ENCODE measurements at places on chromosomes 11 and 22.

DNA sequence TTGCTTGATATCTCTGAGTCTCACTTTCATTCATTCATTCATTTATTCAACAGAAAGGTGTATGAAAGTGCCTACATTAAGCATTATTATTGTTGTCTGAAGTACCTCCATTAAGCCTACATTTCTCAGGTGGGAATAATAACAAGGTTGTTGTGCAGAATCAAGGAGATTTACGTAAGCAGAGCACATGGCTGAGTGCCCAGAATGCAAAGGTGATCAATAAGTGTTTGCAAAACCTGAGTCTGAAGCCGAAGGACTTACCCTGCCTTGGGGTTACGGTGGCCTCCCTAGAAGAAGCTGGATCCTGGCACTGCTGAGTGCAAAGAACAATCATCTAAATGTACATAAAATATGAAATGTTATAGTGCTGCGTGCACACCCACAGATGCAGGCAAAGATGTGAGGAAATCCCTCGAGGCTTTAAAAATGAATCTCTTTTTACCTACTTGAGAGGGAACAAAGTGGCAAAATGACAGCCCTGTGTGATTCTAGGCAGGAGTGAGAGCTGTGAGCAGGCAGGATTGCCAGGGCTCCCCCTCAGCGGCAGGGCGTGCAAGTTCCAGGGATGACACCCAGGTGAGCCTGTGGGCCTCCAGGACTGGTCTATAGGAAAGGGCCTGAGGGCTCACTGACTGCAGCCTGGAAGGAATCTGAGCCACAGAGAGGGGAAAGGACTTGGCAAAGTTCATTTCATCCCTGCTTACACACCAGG lies 133.1 kb upstream of the TBCEL start:
- DNase-seq, result no peak

GRCh38 chr22:17970201-17970708 lies 54.1 kb downstream of the MICAL3 start:
- no peak for DNase-seq

- no peak for DNase-seq
These were observed 67.8 kb downstream of the GGTLC2 start for GRCh38 chr22:22712092-22712658.

DNA sequence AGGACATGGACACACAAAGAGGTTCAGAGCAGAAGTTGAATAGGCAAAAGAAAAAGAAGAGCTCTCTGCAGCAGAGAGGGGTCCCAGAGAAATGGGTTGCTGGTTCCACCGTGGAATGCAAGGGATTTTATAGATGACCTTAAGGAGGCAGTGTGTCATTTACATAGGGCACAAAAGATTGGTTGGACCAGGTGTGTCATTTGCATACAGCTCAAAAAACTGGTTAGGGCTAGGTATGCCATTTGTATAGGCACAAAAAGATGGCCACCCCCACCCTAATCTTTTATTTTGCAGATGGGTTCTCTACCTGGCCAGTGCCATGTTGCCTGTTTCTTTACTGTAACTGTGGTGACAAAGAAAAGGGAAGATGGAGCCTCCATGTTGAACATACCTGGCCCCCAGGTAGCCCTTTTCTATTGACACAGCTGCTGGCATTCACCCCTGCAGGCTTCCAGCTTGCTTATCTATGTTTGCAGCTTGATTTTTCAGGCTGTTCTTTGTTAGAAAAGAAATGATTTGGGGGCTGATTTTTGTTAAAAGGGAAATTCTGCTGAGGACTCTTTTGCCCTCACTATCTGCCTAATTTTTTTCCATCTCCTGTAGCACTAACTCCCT lies 3.1 kb upstream of the CAVIN3 start:
- DNase-seq, result no peak

DNA sequence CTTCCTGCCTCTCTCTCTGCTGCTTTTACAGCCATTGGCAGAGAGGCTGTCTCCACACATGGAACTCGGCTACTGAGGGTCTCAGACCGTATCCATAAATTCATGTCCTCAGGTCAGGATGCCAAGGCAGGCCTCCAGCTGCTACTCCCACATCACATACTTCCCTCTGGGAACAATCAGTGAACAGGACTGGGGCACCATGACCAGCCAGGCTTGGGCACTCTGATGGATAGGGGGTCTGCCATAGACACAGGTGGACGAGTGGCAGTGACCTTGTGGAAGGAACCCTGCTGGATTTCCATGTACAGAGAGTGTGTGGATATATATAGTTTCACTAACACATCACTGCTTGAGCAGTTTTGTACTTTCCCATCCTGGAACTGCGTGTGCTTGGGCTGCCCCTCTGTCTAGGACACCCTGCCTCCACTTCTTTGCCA lies 97.7 kb upstream of the PARVA start:
- no peak for DNase-seq

GRCh38 chr22:27581688-27582087 lies 219.9 kb downstream of the MN1 start:
- DNase-seq, result no peak

DNA sequence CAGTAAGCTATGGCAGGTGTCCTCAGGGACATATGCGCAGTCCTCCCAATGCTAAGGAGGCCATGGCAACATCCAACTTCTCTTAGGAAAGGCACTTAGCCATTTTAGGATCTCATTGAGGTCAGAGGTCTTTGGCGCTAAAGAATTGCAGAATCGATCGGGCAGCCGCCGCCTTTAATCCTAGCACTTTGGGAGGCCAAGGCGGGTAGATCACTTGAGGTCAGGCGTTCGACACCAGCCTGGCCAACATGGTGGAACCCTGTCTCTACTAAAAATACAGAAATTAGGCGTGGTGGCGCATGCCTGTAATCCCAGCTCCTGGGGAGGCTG lies 1.2 kb upstream of the CHID1 start:
- no peak for DNase-seq
